ENCODE measurements at places on chromosomes 16 and 17. TPM values are rescaled to one million over a fixed set of nuclear protein-coding genes. Genes with fewer than 3 reads are reported as not detected.
A peak's percentile ranks its signal among the peaks of the same experiment; 100 is the strongest.

GRCh38 chr17:37848690-37849616 lies 75.3 kb upstream of the TBC1D3K start:
- peak; percentile 52 for DNase-seq

DNA sequence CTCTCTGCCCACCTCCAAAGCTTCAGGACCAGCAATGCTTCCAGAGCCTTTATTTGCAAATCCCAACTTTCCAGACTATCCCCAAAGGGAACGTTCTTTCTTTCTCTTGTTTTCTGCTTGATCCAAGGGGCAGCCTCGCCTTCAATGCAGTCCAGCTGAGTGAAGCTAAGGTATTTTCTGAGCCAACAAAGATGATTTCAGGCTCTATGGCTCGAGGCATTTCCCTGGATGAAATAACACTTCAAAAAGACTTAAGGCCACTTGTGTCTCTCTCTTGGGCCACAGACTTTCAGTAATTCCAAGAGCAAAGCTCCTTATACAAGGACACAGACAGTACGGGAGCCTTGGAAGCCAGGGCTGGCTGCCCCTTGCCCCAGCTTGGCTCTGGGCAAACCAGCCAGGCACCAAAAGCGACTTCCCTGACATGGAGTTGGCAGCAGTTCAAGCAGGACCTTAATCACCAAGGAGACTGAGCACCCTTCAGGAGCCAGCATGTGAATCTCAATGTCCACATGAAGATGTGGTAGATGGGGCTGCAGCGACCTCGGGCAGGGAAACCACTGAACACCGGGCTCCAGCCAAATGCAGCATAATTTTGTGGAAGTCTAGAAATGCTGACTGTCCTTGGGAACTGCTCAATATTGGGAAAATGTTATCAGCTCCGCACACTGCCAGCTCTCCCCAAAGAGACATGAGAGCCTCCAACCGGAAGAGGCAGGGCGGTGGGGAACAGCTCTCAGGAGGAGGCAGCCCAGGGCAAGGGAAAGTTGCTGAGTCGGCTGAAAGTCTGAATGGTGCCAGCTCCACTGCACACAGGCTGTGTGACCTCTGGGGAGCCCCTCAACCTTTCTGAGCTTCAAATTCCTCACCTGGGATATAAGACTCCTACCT lies 39.0 kb downstream of the TK2 start:
- DNase-seq, result no peak

DOC2A gene
- 0.30 TPM for total RNA-seq

DNA sequence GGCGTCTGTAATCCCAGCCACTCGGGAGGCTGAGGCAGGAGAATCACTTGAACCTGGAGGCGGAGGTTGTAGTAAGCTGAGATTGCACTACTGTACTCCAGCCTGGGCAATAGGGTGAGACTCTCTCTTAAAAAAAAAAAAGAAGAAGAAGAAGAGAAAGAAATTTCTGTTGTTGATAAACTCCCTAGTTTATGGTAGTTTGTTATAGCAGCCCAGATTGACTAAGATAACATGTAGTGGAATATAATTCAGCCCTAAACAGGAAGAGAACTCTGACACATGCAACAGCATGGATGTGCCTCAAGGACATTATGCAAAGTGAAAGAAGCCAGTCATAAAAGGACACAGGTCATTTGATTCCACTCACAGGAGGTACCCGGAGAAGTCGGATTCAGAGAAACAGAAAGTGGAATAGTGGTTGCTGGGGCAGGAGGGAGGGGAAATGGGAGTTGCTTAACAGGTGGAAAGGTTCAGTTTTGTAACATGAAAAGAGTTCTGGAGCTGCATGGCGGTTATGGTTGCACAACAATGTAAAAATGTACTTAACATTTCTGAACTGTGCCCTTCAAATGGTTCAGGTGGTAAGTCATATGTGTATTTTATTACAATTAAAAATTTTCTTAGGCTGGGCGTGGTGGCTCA lies 26.0 kb upstream of the PRM1 start:
- no peak for DNase-seq

All from activated CD4-positive, alpha-beta T cell treated with anti-CD3 and anti-CD28 coated beads, Interleukin-2, amount 10 ng/mL, durations not matched to agents 7 days and 5 days (primary cell).